Effector memory CD4-positive, alpha-beta T cell (primary cell): ENCODE measurements at places on chromosomes 3 and 15.

DNA sequence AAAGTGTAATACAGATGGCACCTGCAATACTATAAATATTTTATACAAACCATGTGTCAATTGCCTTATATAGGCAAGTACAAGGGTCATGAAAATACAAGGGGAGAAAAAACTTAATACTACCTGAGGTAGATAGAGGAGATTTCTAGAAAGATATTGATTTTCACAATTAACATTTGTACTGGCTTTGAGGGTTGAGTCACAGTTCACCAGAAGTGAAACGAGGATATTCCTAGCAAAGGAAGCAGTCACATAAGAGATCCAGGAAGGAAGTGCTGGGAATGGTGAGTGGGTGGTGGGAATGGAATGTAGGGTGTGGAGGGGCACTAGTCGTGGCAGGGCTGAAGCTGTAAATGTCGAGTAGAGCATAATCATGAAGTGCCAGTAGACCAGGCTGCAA lies 108.7 kb downstream of the P2RY1 start:
- no peaks in the 10 kb centered on the region for H3K27me3 ChIP-seq
- H3K4me3 ChIP-seq: no peak overlapping the region
- no peaks in the 10 kb centered on the region for H3K36me3 ChIP-seq
- H3K27ac ChIP-seq: no peak overlapping the region

- H3K36me3 ChIP-seq: no peaks in the 10 kb centered on the region
- no peak overlapping the region for H3K27ac ChIP-seq
- no peak overlapping the region for H3K4me3 ChIP-seq
- no peak for DNase-seq
- no peaks in the 10 kb centered on the region for H3K27me3 ChIP-seq
Observed at GRCh38 chr3:159253860-159254259, 452.0 kb downstream of the MFSD1 start.

GRCh38 chr3:186648851-186649250 lies 8.7 kb downstream of the FETUB start:
- H3K36me3 ChIP-seq: no peaks in the 10 kb centered on the region
- H3K4me3 ChIP-seq: no peak overlapping the region
- H3K27ac ChIP-seq: no peak overlapping the region
- H3K27me3 ChIP-seq: no peaks in the 10 kb centered on the region
- no peak for DNase-seq

- H3K4me1 ChIP-seq: peaks cover 24% of the 10 kb centered on the region
- peaks cover 3% of the 10 kb centered on the region for H3K27me3 ChIP-seq
- no peak for DNase-seq
- H3K4me3 ChIP-seq: peak overlapping the region; percentile 59
Observed at GRCh38 chr3:184260724-184261269, 556 bp downstream of the CAMK2N2 start.

DNA sequence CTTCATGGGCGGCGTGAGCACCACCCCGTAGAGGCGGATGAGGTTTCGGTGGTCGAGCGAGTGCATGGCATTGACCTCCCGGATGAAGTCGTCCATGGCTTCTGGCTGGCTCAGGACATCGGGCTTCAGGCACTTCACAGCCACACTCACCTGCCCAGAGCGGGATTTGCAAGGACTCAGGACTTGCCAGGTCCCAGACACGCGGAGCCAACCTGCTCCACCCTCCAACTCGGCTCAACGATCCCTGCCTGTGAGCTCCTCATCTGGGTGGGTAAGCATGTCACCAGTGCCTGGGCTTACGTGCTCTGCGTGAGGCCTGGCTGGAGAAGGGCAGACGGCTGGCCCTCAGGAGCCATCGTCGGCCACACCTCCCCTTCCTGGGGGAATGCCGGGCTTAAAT lies 25.2 kb downstream of the TNK2 start:
- H3K4me1 ChIP-seq: no peaks in the 10 kb centered on the region
- peaks cover 63% of the 10 kb centered on the region for H3K36me3 ChIP-seq
- no peaks in the 10 kb centered on the region for H3K27me3 ChIP-seq

DNA sequence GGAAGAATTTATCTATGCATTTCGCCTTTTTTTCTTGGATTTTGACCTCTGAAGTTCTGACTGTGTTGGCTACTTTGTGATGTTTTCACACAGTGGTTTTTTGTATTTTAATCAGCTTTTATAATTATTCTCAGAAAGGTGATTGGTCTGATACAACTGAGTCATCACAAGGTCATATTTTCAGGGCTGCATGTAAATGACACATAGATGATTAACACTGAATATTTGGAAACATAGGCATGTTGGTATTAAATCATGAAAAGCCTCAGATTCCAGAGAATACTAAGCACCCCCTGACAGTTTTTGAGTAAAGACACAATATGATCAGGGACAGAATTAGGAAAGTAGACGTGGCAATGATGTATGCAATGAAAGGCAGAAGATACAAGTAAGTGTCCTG lies 175.5 kb upstream of the SLCO3A1 start:
- no peak overlapping the region for H3K27ac ChIP-seq
- H3K27me3 ChIP-seq: no peaks in the 10 kb centered on the region
- H3K36me3 ChIP-seq: no peaks in the 10 kb centered on the region
- no peak for DNase-seq
